ENCODE measurements at places on chromosomes 11 and 22. TPM values are rescaled to one million over a fixed set of nuclear protein-coding genes. Genes with fewer than 3 reads are reported as not detected.

DNA sequence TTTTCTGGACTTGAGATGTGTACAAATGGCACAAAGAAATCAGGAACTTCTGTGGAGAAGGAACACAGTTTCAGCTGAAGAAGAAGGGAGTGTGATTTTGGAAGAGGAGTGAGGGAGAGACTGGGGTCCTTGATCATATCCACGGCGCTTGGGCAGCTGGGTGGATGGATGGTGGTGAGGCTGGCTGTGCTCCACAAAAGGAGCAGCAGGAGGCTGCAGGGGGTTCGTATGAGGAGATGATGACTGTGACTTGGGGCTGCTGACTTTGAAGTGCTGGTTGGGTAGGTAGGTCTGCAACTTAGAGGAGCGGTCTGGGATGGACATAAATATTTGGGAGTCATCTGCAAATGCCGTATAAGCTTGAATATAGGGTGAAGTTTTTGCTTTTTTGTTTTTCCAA, 1.3 kb upstream of the DCHS1 start:
- DNase-seq = no peak

DNA sequence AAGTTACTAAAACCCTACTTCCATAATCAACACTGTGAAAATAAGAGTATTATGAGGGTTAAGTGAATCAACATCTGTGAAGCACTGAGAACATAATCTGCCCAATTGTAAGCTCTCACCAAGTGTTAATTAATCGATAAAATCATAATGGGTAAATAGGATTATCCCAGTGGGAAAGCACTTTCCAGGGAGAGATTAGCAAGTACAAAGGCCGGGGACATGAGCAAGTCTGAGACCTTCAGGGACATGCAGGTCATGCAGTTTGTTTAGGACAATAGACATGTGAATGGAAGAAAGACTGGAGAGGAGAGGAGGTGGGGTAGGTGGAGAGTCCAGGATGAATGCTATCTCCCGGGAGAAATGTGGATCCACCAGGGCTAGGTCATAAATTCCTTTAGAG, 57.8 kb upstream of the FIBIN start:
- DNase-seq = no peak

IGSF9B gene
- total RNA-seq = 17.2 TPM

OR2AT4 gene
- total RNA-seq = not detected

DNA sequence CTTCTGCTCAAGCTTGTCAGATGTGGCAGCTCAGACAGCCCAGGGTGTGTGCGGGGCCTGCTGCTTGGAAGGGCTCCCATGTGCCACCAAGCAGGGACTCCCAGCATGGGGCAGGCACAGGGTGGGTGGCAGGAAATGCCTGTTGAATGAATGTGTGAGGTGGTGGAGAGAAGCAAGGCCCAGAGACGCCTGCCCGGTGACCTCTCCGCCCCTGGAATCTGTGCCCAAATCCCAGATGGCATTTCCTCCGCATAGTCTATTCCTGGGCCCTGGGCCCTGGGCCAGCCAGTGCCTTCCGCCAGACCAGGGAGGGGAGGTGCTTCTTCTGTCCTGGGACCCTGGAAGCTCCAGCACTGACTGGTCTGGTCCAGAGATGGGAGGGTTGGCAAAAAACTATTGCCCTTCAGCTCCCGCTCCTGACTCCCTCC, 3.7 kb downstream of the CST6 start:
- DNase-seq = no peak

GRCh38 chr11:36142439-36142838, 146.8 kb downstream of the COMMD9 start:
- no peak for DNase-seq

- no peak for DNase-seq
Observed at GRCh38 chr11:19723572-19724342, 11.1 kb downstream of the NAV2 start.

EXPH5 gene
- 2.8 TPM for total RNA-seq

CCDC34 gene
- total RNA-seq = 2.6 TPM

DNA sequence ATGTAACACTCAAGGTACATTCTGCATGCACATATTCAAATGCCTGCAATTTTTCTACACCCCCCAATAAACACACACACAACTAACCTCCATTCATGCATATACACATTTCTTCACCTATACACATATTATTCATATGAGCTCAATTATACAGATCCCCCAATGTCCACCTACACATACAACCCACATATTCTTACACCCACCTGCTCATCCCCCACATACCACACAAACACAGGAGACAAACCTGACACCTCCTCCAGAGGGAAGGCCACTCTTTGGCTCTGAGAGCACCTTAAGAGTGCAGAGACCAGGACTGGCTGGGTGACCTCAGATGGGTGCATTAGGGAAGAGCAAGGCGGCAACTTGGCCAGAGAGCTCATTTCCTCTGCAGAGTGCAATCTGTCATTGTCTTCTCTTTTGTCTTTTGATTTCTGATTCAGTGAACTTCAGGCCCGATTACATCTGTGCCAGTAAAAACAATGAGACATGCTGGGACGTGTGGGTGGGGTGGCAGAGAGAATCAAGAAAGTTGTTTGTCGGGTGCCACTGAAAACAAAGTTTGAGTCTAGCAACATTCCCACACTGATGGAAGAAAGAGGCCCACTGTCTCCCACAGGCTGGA, 208.4 kb downstream of the NXPE2 start:
- DNase-seq = no peak

CARD16 gene
- total RNA-seq = 1.6 TPM

DNA sequence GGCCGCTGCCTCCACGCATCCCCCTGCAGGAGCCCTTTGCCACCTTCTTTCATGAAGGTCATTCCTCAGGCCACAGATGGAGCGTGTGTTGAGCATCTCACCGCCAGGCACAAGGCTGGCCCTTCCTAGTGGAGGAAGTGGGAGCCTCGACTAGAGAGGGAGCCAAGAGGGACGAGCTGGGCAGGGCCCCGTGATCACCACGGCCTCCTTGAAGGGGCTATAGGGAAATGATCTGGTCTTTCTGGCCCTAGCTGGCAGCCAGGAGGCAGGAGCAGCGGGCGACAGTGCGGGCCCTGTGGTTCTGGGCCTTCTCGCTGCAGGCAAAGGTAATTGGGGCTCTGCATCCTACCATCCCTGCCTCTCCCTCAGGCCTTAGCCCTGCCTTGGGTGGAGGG, 49.1 kb downstream of the PISD start:
- no peak for DNase-seq

DNA sequence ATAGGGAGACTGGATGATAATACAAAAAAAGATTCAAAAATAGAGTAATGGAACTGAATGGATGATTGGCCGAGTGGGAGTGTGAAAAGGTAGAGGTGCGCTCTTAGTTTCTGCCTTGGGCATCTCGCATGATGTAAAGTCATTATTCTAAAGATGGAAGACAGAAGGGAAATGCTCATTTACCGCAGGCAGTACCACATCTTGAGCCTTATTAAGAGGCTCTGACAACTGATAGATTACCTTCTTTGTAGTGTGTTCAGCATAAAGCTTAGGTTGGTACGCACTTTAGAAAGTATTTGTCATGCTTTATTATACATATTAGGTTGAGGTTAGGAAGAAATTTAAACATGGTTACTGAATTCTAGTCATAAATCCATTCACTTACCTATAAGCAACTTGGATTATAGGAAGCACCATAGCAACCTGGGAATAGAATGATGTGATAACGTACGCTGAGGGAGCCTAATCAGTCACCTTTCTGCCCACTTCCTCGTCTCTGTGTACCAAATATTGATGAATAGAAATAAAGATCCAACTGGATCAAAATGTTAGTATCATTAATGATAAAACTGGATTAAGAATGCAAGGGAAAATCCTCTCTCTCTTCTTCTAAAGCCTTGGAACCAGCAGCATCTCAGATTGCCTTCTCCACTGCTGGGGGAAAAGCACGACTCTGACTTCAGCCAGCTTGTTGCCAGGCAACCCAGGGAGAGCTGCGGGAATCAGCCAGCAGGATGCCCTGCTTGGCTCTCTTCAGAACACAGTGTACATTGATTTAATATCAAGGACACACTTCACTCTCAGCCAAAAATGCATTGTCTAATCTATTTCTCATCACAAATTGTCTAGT, 29.0 kb upstream of the VWA5A start:
- no peak for DNase-seq

DNA sequence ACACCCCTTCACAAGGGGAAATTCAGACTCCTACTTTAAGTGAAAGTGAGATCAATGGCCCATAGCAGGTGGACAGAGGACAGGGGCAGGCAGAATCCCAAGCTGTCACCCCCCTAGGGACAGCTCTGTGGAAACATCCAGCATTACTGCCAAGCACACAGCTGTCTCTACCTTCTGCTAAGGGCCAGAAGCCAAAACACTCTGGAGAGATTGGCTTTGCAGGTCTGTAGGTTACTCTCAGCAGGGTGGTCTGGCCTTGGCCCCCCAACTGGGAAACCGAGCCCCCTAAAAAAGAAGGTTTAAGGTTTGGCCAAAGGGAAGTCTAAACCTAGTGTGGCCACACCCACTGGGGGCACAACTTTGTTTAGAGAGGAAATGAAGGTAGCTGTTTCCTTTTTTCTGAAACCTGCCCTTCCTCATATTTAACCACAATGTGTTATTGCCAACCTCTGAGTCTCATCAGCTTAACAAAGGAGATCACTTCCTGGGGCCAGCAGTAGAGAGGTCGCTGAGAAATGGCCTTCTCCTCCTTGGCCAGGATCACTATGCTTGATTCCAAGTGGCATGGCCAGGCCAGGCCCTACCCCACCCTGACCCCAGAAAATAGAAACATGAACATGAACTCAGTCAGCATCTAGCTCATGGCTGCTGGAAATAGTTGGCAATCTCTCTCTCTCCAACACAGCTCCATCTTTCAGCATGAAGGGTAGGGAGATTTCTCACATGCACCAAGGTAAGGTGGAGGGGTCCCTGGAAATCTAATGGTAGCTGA, 25.9 kb upstream of the SCARF2 start:
- DNase-seq = no peak

DNA sequence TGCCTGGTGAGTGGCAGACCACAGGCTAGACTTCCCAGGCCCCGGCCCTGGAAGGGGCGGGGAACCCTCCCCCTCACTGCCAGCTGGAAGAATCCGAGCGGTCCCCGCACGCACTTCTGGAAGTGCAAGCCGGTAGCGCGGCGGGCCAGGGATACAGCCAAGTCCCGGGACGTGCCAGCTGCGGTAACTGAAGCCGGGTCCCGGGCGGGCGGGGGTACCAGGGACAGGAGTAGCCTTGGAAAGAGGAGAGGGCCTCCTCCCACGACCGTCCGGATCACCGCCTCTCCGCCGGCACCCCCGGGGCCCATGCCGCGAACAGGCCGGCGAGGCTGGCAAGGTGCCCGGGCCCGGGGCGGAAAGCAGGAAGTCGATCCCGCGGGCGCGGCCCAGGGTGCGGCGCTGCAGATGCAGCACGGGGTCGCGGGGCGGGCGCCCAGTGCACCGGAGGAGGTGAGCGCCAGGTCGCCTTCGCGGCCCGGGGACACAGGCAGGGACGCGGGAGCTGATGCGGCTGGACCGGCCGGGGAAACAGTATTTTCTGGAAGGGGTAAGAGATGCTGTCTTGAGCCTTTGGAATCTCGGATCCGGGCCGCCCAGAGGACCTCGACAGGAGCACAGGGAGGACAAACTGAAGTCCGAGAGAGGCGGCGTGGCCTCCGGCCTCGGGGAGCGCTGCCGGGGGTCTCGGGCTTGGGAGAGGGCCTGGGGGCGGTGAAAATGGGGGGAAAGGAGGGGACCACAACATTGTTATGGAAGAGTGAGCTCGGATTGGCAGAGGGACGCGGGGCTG, 783 bp upstream of the SLC35C1 start:
- peak; percentile 87 for DNase-seq

- no peak for DNase-seq
Observed at GRCh38 chr22:36430863-36431262, 43.1 kb upstream of the MYH9 start.

RPS25 gene
- 812 TPM for total RNA-seq

DNA sequence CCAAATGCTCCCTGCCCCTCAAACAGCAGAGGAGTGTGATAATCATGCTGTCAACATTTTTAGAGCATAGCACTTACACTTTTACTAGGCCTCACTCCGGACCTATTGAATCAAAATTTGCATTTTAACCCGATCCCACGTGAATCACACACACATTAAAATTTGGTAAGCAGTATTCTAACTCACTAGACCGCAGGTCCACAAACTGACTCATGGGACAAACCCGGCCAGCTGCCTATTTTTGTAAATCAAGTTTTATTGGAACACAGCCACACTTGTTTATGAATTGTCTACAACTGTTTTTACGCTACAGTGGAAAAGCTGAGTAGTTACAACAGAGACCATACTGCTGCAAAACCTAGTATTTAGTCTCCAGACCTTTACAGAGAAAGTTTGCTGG, 43.3 kb downstream of the SNX19 start:
- DNase-seq = no peak

OR52K1 gene
- total RNA-seq = not detected

GRCh38 chr11:10310301-10310841, 5.5 kb downstream of the ADM start:
- DNase-seq = no peak

GRCh38 chr11:88301488-88302140, 35.9 kb downstream of the CTSC start:
- DNase-seq = no peak

DERL3 gene
- total RNA-seq = 10.6 TPM

MFNG gene
- 19.5 TPM for total RNA-seq

- no peak for DNase-seq
Observed at GRCh38 chr11:61893981-61894380, 2.6 kb upstream of the FADS3 start.

- DNase-seq = no peak
Observed at GRCh38 chr11:82738091-82738490, 4.4 kb upstream of the FAM181B start.

OR2AG2 gene
- total RNA-seq = not detected

DNA sequence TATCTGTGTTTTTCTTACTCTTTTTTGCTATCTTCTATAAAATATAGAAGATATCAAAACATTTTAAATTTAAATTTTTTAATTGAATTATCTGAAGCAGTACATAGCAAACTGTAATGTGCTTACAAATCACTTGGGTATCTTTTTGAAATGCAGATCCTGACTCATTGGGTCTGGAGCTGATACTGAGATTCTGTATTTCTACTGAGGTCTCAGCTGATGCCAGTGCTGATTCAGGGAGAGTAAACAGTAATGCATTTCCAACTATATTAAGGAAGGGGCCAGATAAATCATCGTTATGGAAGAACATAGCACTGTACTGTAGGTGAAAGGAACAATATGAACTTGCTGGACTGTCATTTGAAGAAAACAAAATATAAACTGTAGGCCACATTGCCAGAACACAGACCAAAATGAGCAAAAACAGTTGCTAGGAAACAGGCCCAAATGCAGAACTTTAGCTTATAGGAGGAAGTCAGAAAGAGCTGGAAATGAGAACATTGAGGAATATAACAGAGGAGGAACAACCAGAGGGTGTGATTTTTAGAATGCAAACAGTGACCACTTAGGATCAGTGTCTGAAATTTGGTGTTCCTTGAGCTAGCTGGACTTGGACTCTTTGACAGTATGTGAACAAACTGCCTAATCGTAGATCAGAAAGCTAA, 3.3 kb downstream of the ARL14EP start:
- no peak for DNase-seq

TMPRSS13 gene
- not detected for total RNA-seq

All from right atrium auricular region (tissue), 2 donors.